Stimulated activated CD8-positive, alpha-beta memory T cell treated with anti-CD3 and anti-CD28 coated beads, Interleukin-4, amount 100 ng/mL, for 1 hour (primary cell): ENCODE measurements at places on chromosomes 16 and 17.

DNA sequence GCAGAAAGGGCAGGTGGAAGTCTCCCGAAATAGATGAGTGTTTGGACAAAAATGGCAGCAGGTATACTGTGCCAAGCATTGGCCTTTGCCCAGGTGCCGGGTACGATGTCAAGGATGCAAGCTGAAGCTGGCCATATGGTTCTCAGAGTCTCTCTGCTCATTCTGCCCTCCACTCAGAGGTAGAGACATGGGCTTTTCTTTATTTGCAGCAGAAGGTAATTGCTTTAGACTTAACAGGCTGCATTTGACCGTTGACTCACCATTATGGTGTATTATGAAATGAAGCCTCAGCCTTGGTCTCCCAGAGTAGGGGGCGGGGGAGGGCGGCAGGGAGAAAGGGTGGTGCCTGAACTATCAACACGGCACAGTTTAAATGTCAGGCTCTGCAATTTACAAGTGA is 969.1 kb upstream of the EEF2KMT start:
- DNase-seq: no peak

- no peak for DNase-seq
These were observed 73.6 kb downstream of the WIPI1 start for GRCh38 chr17:68383443-68384321.

GRCh38 chr16:62130101-62130500 is 93.9 kb upstream of the CDH8 start:
- DNase-seq: no peak

GRCh38 chr16:23905027-23905426 is 69.2 kb downstream of the PRKCB start:
- DNase-seq: no peak

DNA sequence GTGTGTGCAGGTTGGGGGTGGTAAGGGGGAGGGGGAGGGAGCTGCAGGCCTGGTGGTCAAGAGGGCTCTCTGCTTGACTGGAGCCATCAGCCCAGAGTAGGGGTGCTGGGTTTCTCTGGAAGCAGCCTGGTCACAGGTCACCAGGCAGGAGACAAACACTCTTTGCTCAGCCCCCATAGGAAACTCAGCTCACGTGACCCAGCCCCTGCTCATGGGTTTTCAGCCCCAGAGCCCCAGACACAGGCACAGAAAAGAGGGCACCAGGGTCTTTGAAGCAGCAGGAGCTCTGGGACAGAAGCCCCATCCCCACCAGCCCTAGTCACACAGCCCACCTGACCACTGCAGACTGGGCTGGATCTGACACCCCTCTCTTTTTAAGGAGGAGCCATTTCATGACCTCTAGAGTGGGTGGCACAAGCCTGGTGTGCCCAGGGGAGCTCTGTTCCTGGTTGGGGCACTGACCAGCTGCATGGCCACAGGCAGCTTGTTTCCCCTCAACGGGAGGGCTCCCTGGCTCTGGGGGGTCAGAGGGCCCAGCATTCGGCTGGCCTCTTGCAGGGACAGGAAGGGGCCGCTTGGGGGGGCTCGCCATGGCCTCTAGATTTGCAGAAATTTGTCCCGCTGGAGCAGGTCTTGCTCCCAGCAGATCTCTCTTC is 13.8 kb upstream of the CD79B start:
- DNase-seq: no peak

GRCh38 chr16:27724482-27725235 is 174.7 kb downstream of the KATNIP start:
- DNase-seq: no peak

DNA sequence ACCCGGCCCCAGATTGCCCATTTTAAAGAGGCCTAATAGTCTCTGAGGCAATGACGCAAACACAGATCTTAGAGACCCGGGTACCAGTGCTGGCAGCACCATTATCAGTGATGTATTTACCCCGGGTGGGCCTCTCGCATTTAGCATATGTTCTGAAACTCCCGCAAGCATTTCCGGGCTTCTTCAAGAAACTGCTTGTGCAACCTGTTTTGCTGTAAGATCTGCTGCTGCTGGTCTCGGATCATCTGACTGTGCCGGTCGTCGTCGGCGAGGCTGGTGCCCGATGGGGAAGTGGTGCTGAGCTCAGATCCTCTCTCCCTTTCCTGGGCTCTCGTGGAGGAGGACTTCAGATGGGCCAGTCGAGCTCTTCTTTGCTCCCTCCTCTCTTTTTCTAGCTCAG is 12.5 kb downstream of the CEP295NL start:
- DNase-seq: no peak

DNA sequence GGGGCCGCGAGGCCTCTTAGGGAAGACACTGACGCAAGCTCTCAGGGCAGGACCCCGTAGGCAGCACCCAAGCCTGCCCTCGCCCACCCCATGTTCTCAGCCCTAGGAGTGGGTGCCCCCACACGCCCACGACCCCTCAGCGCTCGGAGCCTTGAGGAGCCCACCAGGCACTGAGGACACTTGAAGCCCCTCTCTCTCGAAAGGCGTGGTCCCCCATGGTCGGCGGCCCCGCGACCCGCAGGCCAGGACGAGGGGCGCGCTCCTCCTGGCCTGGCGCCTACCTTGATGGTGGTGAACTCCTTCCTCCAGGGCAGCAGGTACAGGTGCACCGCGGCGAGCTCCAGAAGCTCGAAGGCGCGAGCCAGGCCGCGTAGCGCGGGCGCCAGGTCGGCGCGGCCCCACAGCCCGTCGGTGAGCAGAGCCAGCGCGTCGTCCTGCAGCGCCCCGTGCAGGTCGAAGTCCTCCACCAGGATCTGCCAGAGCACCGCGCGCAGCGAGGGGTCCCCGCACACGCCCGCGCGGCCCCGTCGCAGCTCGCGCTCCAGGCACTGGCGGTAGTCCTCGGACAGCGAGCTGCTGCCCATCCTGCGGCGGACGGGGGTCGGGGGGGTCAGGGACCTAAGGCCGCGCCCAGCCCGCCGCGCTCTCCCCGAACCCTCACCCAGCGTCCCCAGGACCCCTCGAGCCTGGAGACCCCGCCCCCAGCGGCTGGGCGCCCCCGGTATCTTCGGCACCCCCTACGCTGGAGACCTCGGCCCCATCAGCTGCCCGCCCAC is 668 bp downstream of the SPATA2L start:
- no peak for DNase-seq

- no peak for DNase-seq
These were observed 2.4 kb upstream of the ALOXE3 start for GRCh38 chr17:8120520-8121406.
